Fibroblast of the conjunctiva (primary cell): ENCODE measurements at places on chromosomes 6 and 20.

DNA sequence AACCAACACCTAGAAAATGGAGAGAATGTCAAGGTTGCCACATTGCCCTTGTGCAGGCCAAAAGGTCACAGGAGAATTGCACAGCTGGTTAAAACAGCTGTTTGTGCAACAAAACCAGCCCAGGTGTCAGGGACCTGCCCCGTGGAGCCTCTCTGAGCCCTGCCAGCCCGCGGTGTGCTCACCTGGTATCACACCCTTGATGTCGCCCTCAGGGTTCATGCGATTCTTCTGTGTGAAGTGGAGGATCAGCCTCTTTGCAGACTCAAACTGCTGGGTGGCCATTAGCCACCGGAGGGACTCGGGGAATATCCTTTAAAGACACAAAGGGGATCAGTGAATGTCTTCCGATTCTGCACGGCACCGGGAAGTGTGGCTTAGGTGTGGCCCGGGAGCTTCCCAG is 39.2 kb downstream of the PSMG4 start:
- DNase-seq: no peak

GRCh38 chr20:32908334-32909292 is 49.9 kb downstream of the EFCAB8 start:
- no peak for DNase-seq

DNA sequence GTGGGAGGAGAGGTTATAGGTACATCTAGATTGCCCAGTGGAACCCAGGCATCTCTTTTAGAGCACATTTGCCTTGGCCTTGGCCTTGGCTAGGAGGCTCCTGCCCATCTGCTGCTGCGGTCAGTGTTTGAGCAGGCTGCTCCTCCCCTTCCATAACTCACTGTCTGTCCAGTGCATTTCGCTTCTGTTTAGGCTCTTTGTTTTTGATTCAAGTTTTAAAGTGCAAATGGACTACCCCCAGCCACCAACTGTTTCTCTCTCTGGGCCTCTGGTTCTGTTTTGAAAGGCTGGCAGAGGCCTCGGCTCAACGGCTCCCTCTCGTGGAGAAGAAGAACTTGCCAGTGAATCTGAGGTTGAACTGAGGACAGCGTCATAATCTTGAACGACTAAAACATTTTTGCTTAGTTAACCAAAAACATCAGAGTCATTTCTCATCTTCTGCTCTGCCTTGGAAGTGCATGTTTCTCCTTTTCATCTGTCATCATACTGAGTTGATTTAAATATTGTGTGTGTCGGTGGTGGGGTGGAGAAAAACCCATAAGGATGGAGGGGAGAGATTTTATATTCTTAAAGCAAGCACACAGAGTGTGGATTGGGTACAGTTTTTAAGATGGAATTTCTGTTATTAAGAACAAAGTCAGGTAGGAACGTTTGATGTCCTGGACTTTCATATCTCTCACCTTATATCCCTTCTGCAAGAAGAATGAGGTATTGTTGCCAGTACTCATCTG is 171.4 kb downstream of the DTNBP1 start:
- DNase-seq: peak; percentile 62

- no peak for DNase-seq
Observed at GRCh38 chr20:8933381-8933807, 135.5 kb upstream of the PLCB4 start.

- DNase-seq: peak; percentile 34
Observed at GRCh38 chr20:32902456-32903420, 44.0 kb downstream of the EFCAB8 start.
